ENCODE measurements at places on chromosomes 7 and 10. TPM values are rescaled to one million over a fixed set of nuclear protein-coding genes. Genes with fewer than 3 reads are reported as not detected.

GRCh38 chr10:108425283-108425964, 1260.9 kb upstream of the SORCS1 start:
- DNase-seq, result no peak

DNA sequence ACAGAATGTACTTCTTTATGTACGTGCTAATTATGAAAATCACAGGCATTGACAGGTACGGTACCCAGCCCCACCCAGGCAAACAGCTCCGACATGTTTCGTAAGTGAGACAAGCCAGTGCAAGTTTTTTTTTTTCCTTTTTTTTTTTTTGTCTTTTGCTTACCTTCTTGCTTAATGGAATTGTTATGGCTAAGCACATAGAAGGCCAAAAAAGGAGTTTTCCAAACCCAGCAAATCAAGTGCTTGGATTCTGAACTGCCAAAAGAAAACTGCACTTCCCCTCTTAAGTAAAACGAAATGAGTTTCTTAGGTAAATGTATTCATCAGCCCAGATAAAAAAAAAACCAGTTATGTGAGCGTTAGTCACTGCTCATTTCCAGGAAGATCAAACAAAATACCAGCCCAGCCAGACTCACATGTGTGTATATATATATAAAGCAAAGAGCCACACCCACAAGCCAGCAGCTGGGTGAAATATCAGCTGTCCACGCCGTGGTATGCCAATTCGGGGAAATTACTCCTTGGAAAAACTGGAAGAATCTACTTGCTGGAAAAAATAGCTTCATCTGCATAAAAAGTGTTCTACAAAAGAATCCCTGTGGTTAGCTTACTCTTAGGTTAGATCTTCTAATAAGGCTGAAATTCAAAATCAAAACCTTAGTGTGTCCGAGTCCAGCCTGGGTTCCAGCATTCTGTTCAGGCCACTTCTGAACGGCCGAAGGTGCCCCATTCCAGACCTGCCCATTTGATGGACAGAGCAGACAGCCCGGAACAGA, 8.0 kb downstream of the KLF6 start:
- no peak for DNase-seq

The NPSR1 gene
- not detected for total RNA-seq

- no peak for DNase-seq
These were observed 124.9 kb upstream of the TCERG1L start for GRCh38 chr10:131436458-131436857.

GRCh38 chr10:32942081-32942480, 15.9 kb downstream of the ITGB1 start:
- DNase-seq, result no peak

DNA sequence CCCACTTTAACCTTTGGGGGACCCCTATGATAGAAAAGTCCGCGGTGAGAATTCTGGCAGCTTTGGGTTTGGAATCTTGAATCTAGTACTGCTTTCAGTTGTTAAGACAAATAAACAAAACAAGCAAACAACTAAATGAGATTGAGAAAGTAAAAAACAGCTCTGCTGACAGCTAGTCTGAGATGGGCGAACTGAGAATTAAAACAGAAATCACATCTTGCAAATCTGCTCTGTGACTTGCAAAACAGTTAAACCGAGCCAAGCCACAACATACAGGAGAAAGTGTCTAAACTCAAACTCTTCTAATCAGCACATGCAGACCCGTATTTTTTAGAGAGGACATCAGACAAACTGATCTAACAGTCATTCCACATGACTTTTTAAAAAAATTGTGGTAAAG, 110.4 kb downstream of the SH2D4B start:
- no peak for DNase-seq

- DNase-seq, result no peak
These were observed 76.6 kb downstream of the SLC16A9 start for GRCh38 chr10:59633063-59633462.

The GRM3 gene
- not detected for total RNA-seq

- DNase-seq, result no peak
These were observed 3.0 kb downstream of the H2BK1 start for GRCh38 chr7:151207315-151207714.

- no peak for DNase-seq
These were observed 69.4 kb downstream of the AMZ1 start for GRCh38 chr7:2757361-2757903.

GRCh38 chr7:133109816-133110215, 27.9 kb upstream of the CHCHD3 start:
- DNase-seq, result no peak

DNA sequence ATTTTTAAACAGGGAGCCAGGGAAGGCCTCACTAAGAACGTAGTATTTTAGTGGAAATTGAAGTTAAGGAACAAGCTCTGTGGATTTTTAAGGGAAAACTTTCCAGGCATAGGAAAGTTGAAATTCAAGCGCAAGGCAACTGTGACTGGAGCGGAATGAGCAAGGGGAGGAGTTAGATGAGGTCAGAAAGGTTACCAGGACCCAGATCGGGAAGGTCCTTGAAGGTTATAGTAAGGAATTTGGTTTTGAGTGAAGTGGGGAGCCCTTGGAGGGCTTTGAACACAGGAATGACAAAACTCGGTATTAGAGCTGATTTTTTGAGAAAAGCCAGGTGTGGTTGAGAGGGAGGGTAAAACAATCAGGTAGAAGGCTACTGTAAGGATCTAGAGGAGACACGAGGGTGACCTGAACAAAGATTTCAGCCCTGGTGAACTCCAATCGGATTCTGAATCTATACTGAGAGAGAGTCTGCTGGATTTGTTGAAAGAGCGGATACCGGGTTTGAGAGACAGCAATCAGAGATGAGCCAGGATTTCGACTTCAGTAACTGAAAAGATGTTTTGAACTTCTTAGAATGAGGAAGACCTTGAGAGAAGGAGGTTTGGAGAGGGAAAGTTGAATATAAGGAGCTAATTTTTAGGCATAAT, 1013.9 kb downstream of the NRG3 start:
- DNase-seq, result no peak

The C7orf57 gene
- 0.11 TPM for total RNA-seq

- no peak for DNase-seq
These were observed 744 bp upstream of the EBF3 start for GRCh38 chr10:129964611-129965424.

GRCh38 chr7:157388301-157388700, 51.5 kb downstream of the DNAJB6 start:
- no peak for DNase-seq

GRCh38 chr10:73788864-73789658, 3.7 kb downstream of the ZSWIM8 start:
- DNase-seq, result no peak

- DNase-seq, result no peak
These were observed 18.5 kb upstream of the EVX1 start for GRCh38 chr7:27223941-27224575.

DNA sequence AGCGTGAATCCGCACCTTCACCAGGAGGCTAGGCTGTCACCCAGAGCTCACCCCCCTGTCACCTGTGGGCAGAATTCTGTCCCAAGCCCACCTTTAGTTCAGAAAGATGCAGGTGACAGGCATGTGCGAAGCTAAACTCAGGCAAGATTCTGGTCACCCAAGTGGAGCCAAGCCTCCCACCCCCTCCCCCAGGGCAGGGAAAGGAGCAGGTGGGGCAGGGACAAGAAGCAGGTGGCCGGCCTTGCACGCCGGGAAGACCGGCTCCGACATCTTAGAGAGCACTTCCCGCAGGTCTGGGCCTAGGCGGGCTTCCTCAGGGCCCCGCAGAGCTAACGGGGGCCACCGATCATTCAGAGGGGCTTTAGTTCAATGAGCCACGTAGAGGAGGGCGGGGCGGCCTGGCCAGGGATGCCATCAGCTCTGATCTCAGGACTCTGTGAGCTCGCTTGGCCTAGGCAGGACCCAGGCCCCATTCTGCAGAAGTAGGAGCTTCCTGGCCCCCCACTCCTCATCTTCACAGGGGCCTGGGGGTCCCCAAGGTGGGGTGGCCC, 19.9 kb downstream of the UNCX start:
- no peak for DNase-seq

- DNase-seq, result peak; percentile 72
These were observed 7.1 kb downstream of the BAG3 start for GRCh38 chr10:119658274-119658673.

DNA sequence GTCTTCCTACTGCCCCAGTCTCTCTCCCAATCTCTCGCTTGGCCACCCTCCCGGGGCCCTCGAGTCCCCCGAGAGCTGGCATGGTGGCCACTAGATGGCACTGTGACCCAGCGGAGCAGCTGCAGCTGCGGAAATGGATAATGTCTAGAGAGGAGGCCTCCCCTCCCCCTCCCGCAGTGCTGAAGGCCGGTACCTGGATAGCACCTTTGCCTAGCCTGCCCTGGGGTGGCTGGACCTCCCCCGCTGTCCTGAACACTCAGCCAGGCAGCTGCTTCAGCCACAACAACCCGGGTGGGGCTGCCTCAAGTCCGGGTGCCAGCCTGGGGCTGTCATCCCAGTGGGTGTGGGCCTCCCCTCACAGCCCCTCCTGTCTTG, 65.2 kb downstream of the GOLGA7B start:
- no peak for DNase-seq

The FAM20C gene
- 13.3 TPM for total RNA-seq

The COL26A1 gene
- not detected for total RNA-seq
